ENCODE measurements at places on chromosomes 1 and 21. TPM values are rescaled to one million over a fixed set of nuclear protein-coding genes. Genes with fewer than 3 reads are reported as not detected.

- DNase-seq = no peak
Observed at GRCh38 chr1:109818271-109818987, 54.7 kb upstream of the EPS8L3 start.

DNA sequence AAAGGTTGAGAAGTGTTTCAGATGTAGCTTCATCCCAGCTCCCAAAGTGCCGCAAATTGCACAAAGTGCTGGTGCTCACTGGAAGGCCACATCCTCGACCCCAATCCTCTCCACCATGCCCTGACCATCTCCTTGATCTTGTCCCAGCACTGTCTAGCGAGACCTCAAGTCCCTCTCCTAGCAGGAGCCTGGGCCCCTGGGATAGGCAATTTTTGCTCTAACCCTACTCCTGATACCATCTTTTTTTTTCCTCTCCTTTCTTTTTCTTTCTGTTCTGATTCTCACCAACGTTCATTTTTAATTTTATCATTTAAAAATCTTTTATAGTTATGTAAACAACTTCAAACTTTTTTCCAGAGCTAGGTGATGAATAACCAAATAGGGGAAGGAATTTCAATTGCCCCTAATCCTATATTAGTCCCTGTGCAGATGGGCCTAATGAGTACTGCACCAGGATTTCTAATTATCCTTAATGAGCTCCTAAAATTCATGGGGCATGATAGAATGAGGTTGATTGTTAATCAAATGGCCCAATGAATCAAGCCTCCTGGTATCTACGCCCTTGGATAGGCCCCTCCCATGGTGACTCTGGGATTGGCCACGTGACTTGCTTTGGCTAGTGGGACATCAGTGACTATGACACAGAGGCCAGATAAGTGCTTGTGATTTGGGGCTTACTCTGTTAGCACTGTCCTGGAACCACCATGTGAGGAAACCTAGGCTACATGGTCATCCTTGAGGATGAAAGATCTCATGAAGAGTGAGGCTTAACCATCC lies 41.5 kb upstream of the TENT5B start:
- DNase-seq = no peak

- DNase-seq = no peak
Observed at GRCh38 chr1:94641990-94642389, 100.4 kb upstream of the F3 start.

DNA sequence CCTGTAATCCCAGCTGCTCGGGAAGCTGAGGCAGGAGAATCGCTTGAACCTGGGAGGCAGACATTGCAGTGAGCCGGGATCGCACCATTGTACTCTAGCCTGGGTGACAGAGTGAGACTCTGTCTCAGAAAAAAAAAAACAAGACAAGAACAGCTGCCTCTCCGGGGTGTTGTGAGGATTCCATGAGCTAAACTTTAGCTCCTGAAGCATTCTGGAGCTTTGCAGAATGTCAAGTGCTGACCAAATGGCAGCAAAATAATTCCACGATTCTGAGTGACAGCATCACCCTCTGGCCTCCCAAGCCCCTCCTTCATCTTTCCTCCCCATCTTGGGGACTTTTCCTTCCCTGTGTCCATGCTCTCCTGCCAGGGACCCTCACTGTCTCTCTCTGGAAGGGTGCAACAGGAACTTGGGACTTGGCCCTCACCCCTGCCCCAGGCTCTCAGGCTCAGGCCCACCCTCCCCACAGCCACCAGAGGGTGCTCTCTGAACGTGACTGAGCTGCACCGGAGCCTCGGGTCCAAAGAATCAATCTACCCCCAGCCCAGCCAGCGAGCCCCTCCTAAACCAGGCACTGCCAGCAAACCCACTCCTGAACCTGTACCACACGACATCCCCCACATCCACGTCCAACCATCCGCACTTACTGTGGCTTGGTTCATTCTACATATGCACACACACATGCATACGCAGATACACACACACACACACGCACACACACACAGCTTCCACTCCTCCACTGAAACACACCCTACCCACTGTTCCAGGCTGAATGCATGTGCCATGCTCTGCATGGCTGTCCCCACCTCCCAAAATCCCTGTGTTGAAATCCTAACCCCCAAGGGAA lies 45.7 kb downstream of the ACOT7 start:
- peak; percentile 71 for DNase-seq

DNA sequence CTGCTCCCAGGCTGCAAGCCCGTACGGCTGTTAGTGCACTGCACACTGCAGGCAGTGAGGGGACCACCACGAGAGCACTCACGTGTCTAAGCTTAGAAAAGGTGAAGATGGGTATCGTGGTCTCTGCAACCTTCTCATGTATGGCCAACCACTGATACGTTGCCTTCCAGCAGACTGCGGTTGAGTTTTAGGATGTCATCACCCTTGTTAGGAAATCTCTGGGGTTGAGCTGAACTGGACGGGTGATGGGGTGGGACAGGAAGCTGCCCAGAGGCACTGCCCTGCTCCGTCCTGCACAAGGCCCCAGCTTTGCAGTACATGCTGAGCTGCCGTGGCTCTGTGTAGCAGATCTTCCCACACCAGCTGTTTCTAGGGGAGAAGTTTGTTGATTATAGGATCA lies 43.3 kb downstream of the FAAP20 start:
- no peak for DNase-seq

DNA sequence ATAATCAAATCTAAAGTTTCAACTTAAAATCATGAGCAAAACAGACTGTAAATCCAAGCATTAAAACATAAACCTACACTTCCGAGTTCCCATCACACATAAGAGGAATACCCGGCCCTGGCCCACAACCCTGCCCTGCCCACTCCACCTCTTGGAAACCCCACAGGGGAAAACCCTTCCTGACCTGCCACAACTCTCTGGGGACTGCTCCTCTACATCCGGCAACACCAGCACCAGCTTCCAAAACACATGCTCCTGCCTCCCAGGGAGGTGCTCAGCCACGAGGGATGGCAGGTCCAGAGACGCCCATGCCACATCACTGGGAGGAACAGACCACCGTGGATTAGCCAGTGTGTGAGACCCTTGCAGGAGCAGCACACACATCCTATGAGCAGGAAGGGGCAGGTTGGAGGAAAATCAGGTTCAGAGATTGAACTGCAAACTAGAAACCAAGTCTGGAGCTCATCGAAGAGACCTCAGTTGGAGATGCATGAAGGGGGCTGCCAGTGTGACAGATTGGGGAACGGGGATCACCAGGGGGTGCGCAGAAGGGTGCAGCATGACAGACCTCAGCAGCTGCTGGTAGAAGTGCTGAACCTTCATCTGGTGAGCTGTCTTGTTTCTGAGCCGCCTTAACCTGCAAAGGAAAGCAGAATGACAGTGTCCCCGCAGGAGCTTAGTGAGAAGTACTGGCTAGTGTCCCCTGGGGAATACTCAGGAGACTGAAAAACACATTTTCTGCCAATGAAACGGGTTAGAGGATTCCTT lies 25.8 kb upstream of the LSS start:
- DNase-seq = no peak

GRIK1 gene
- not detected for total RNA-seq

CATSPERE gene
- total RNA-seq = 0.23 TPM

TMPRSS3 gene
- total RNA-seq = 24.8 TPM

PLPPR5 gene
- not detected for total RNA-seq
